ENCODE measurements at places on chromosomes 5 and 9. TPM values are rescaled to one million over a fixed set of nuclear protein-coding genes. Genes with fewer than 3 reads are reported as not detected.

GRCh38 chr9:132240841-132241482 is 79.1 kb downstream of the NTNG2 start:
- no peak for DNase-seq

- no peak for DNase-seq
These were observed 24.2 kb downstream of the COL27A1 start for GRCh38 chr9:114179516-114179915.

Gene TGFBI
- 217 TPM for polyA plus RNA-seq

- DNase-seq: no peak
These were observed 96.4 kb upstream of the SPRY4 start for GRCh38 chr5:142421228-142421617.

DNA sequence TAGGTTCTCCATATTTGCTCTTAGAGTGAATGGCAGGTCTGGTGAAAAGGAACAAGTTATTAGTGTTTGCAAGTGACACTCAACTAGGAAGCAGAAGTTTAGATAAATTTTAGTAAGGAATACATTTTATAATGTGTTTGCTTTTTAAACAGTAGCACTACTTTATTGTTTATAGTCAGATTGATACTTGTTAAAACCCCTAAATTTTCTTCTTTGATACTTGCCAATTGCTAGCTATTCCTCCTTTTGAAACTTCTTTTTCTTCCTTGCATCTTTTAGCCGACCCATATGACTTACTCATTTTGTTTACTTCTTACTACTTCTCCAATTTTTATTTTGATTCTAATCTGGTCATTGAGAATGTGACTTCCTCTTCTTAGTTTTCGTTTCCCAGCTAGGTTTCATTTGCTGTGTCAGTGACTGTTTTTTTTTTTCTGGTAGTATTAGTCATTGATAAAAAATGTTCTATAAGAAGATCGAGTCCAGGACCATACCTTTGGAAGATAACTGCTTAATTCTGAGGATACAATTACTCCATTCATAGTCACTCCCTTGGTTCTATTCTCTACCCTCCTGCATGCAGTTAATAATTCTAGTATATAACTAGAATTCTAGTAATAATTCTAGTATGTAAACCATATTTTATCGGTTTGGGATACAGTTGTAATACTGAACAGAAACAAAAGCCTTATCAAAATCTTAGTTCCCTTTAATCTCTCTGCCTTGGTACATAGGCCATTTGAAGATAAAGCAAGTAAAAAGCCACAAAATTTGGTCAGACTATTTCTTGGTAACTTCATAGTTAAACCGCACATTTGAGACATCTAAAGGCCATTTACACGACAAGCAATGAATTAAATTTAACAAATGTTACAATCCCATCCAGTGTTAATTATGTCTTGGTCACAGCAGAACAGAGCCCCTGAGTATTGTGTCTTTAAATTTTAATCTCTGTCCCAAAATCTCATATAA is 2.8 kb upstream of the RICTOR start:
- DNase-seq: no peak

- no peak for DNase-seq
These were observed 1548.6 kb downstream of the EFNA5 start for GRCh38 chr5:106121972-106122605.

- DNase-seq: no peak
These were observed at the start of gene SLC6A7 for GRCh38 chr5:150189728-150190502. Gene SLC6A7, plus strand, starts transcription at chr5:150190062. Its CDS starts 266 bp downstream, at chr5:150190328.

Gene MEIKIN
- polyA plus RNA-seq: not detected

- no peak for DNase-seq
These were observed 236.8 kb upstream of the TARS1 start for GRCh38 chr5:33203931-33204330.

DNA sequence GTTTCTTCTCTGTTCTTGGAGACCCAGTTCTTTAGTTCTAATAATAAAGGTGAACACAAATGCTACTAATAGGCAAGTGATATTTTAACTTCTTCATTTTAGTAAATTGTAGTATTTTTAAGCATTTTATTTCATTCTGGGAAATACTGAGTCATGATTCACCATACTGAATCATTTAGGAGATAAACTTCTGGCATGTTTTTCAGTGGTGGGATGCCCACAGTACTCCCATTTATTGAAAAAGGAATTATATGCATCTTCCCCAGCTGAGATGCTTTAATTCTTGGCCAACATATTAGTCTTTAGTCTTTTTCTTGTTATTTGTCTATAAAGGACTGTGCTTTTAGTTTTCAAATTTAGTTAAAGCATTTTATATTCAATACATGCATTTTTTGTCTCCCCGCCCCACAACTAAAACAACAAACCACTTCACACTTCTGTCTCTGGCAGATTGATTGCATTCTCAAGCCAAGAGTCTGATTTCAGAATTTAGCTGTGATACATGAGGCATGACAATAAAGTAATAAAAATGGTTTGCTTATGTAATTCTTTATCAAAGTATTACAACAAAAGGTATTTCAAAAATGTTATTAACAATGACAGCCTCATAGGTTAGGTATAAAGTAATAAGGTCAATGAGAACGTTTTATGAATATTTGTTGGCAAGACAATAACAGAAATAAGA is 125.2 kb upstream of the CDH18 start:
- DNase-seq: no peak

DNA sequence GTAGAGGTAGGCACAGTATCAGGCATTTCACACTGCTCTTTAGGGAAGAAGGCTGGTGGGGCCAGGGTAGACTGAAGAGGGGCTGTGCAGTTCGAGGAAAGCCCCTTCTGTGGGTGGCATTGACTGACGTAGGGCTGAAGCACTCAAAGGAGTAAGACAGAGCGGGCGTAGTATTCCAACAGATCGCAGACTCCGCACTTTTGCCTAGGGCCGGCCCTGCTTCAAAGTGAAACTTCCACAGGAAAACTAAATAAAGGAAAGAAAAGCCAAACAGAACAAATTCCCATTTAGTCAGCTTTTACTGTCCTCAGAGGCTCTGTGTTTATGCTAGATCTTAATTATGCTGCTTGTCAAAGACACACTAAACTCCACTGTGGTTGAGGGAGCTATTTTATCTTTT is 493.0 kb upstream of the WWC1 start:
- DNase-seq: no peak

GRCh38 chr9:27371382-27371781 is 74.4 kb upstream of the EQTN start:
- no peak for DNase-seq

DNA sequence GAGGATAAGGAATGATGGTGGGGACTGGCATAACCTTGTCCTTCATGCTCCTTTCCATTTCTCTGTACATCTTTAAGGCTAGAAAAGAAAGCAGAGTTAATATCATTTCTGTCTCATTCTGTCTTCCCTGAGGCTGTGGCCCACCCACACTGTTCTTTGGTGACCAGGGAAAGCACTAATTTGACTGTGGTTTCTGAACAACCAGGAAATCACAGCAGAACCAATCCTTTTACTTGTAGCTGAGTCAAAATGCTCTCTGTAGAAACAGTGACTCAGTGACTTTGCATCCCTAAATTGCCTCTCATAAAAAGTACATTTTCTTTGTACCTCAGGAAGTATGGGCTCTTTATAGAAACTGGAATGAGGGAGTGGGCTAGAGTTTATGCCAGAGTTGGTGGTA is 28.1 kb downstream of the IL33 start:
- no peak for DNase-seq

- DNase-seq: no peak
These were observed 580 bp upstream of the PRRX2 start for GRCh38 chr9:129664746-129665388.

Gene GTF3C4
- 24.5 TPM for polyA plus RNA-seq

DNA sequence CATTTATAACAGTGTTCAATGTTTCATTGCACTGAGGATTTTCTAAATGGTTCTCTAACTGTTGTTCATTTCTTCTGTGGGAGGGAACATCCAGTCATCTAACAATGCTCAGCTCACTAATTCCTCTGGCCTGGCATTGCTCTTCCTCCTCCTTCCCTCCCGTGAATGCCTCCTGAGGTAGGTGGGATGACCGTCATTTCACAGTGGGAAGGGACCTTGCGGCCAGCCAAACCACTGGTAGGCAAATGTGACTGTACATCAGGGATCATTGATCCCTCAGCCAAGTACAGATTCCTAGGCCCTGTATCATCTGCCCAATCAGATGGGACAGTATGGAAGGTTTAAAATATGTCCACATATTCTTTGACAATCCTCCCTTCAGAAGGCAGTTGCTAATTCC is 23.7 kb upstream of the VDAC1 start:
- DNase-seq: no peak

GRCh38 chr9:126696401-126697145 is 82.8 kb downstream of the LMX1B start:
- no peak for DNase-seq

- DNase-seq: no peak
These were observed 726.1 kb downstream of the CDH18 start for GRCh38 chr5:19261879-19262278.

Gene TUSC1
- 25.2 TPM for polyA plus RNA-seq

Gene HMMR
- polyA plus RNA-seq: 18.0 TPM

- DNase-seq: no peak
These were observed 69.6 kb downstream of the ADAMTS16 start for GRCh38 chr5:5209510-5210286.

GRCh38 chr5:167402671-167403070 is 888.8 kb upstream of the WWC1 start:
- DNase-seq: no peak

GRCh38 chr5:115379622-115380344 is 83.3 kb upstream of the CCDC112 start:
- DNase-seq: no peak

Gene MARCOL
- not detected for polyA plus RNA-seq

- DNase-seq: no peak
These were observed 115.3 kb upstream of the ITGA1 start for GRCh38 chr5:52672459-52672858.

DNA sequence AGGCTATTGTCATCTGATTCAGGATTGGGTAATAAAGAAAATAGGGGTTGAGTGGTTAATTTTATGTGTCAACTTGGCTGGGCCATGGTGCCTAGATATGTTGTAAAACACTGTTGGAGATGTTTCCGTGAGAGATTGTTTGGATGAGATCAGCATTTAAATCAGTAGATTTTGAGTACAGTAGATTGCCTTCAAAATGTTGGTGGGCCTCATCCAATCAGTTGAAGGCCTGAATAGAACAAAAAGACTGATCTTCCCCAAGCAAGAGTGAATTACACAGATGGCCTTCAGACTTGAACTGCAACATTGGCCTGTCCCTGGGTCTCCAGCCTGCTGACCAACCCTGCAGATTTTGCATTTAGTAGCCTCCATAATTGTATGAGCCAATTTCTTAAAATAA is 401.3 kb upstream of the KIF2A start:
- no peak for DNase-seq

DNA sequence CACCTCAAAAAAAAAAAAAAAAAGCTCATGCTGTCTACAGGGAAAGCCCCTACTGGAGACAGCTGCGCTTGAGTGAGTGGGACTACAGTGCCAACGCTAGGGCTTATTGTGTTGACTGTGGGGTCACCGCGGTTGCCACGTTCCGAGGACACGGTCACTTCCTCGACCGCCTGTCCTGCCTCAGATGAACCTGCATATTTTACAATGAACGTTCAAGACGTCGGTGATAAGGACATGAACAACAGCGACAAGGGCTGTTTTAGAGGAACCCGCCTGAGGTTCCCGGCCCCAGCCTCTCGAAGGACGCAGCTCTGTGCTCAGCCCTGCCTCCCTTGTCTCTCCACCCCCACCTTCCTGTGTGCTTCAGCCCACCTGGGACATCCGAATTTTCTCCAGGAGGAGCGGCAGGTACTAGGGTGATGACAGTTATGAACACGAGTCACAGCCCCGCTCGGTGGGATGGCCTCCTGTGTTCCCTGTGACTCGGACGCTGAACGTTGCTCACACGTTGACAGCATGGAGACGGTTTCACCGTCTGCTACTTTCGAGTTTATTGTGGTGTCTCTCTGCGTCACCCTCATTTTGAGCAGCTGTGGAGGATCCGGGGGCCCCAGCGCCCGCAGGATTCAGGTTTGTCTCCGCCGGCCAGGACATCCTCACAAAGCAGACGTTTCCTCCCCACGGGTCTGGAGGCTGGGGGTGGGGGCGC is 11.3 kb upstream of the DIPK1B start:
- DNase-seq: no peak

GRCh38 chr9:13432904-13433303 is 153.4 kb upstream of the MPDZ start:
- no peak for DNase-seq

Gene MARCHF11
- polyA plus RNA-seq: 1.1 TPM

Gene CEL
- polyA plus RNA-seq: 5.8 TPM

Gene PFN3
- 6.8 TPM for polyA plus RNA-seq

DNA sequence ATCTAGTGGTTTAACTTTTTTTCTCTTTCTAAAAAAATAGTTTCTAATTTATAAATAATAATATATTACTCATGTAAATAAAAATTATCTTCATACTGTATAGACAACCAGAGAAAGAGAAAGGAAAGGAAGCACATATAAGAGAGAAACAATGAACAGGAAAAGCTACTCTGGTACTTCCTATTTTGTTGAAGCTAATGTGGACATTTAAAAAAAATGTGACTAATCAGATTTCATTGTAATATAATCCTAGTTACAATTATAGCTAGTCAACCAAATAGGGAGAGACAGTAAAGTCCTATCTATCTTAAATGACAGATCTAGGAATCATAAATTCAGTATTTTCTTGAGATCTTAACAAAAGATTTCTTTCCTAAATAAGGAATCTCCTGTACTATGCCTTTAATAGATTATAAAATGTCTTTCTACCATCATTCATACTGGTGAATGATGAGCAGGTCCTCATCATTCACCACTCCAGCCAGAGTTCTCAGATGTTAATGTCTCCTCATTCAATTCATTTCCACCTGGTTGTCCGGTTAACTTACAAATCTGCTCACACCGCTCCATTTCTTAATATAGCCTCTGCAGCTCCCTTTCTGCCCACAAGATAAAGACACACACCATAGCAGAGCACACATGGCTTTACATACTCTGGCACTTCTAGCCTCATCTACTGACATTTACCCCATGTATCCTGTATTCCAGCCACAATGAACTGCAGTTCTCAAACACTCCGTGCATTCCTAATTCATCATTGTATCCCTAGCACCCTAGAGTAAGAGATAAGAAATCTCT is 30.9 kb downstream of the ZFR start:
- no peak for DNase-seq

- no peak for DNase-seq
These were observed 5.3 kb downstream of the BARX1 start for GRCh38 chr9:93949694-93950449.

Gene CDHR2
- 22.6 TPM for polyA plus RNA-seq

Gene IRX2
- 28.8 TPM for polyA plus RNA-seq

- no peak for DNase-seq
These were observed 51.2 kb upstream of the FSTL4 start for GRCh38 chr5:133663397-133664054.

DNA sequence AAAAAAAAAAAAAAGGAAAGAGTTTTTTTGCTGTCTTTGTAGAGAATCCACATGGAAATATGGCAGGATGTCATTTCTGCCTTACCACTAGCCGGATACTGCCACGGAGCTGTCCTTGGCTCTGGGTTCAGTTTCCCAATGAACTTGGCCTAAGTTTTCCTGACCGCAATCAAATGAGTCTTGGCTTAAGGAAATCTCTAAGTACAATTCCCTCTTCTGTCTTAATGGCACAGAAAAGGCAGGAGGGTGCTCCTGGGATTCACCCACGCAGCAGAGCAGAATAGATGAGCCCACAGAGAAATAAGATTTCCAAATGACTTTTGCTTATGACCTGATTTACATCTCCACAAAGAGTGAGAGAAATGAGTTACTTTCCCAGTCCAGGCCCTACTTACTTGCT is 284.0 kb upstream of the VLDLR start:
- DNase-seq: no peak

All from left renal cortex interstitium (tissue), 4 donors.